ENCODE measurements at places on chromosomes 2 and 18.

DNA sequence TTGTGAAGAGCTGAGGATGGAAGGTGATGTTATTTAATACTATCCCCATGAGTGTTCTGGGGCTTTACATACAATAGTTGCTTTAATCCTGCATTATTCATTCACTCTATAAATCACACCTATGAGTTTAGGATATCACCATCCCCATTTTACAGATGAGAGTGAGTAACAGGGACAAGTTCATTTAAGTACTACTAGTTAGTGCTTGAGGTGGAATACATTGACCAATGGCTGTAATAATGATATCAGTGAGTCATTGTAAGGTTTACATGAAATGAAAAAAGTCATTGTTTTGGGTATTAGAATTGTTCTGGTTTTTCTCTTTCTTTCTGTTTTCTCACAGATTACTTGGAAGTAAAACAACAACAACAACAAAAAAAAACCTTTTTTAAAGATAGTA, 42.5 kb downstream of the TANC1 start:
- no peak for DNase-seq

DNA sequence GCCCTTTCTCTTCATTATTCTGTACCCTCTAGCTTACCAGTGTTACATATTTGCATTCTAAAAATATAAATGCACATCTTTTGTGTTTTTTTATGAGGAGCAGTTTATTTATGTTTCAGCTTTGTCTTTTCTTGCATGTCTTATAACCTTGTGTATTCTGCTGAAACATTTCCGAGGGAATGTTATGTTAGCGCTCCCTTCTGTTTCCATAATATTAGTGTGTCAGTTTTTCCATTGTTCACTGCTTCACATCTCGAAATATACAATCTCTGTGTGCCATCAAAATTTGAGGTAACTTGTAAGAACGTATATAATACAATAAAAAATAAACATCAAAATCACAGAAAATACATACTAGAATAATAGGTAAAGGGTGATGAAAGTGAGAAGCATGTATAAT, 153.3 kb downstream of the PKP4 start:
- no peak for DNase-seq

DNA sequence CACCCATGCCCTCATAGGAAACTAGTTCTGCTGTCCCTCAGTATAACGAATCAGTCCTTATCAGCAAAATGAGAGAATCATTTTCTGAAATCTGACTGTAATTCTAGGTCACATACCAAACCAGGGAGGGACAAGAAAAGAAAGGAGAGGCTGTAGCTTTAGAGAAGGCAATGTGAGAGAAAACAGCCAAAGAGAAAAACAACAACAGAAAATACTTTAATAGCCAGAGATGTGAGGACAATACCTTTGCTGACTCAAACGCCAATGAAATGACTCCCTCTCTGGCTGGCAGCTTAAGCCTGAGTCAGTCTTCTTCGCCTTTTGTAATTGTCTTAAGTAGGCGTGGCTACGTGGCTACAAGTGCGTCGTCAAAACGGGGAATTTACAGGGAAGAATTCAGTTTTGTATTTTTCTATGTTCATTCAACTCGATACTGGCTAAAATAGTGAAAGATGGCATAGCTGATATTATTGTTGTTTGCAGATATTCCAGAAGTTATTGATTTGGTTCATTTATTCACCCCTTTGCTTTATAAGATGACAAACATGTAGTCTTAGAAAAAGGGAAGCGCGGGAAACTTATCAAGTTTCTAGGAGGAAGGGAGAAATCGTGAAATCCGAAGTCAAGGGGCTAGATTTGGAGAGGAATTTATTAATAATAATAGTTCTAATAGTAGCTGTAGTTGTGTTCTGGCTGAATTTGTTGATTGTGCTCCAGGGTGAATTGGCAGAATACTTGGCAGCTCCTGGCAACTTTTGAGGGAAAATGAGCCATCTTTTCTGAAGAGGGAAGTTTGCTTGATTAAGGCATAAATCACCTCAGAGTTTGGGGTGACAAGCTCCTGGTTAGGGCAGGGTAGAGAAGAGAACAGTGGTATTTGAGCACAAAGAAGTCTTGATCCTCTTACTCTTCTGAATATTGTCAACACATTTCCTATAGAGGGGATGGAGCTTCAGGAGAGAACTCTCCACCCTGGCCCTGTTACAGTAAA, at the start of gene IL1A:
IL1A (minus strand) TSS at position 295 of the 991 bp plus-strand sequence. CDS start 723 bp downstream, outside the sequence.
- no peak for DNase-seq

GRCh38 chr2:73343992-73344391, 41.6 kb upstream of the ALMS1 start:
- DNase-seq = no peak

DNA sequence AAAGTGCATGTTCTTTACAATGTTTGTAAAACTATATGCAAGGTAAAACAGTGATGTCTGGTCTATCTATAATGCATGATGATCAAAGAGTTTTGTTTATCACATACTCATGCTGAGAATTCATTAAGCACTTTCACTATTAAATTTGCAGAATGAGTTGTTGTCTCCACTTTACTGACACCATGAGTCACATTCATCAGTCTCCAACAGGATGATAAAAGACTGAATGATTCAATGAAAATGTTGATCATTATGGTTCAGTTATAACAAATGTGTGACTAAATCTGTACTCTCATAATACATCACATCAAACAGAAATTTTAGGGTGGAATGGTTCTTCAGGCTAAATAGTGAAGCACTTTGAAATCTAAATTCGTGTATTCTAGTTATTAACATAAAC, 129.0 kb downstream of the ERBB4 start:
- no peak for DNase-seq

GRCh38 chr2:125581557-125581956, 1074.4 kb upstream of the GYPC start:
- DNase-seq = no peak

- no peak for DNase-seq
Observed at GRCh38 chr18:59065684-59066083, 74.0 kb upstream of the SEC11C start.

Data from substantia nigra (tissue), 51 donors.